Kidney capillary endothelial cell (primary cell): ENCODE measurements at places on chromosomes 6 and 20.

DNA sequence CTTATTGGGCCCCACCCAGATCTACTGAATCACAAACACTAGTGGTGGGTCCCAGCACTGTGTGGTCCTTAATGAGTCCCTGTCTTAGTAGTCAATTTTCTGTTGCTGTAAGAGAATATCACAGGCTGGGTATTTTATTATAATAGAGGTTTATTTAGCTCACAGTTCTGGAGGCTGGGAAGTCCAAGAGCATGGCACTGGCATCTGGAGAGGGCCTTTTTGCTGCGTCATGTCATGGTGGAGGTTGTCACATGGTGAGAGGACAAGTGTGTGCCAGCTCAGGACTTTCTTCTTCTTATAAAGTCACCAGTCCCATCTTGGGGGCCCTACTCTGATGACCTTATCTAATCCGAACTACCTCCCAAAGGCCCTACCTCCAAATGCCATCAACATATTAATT, 105.0 kb downstream of the PPP1R14C start:
- DNase-seq = no peak

- DNase-seq = no peak
Measured at GRCh38 chr20:34536798-34537394, 20.7 kb downstream of the DYNLRB1 start.

GRCh38 chr6:141218583-141218982, 914.1 kb upstream of the GJE1 start:
- no peak for DNase-seq

- DNase-seq = no peak
Measured at GRCh38 chr6:22334778-22335177, 37.9 kb upstream of the PRL start.
